ENCODE measurements at places on chromosomes 7 and 10.

- DNase-seq: no peak
Observed at GRCh38 chr7:148270576-148270975, 320.0 kb upstream of the C7orf33 start.

- DNase-seq: peak; percentile 52
Observed at GRCh38 chr10:132414402-132415016, 17.5 kb downstream of the PWWP2B start.

DNA sequence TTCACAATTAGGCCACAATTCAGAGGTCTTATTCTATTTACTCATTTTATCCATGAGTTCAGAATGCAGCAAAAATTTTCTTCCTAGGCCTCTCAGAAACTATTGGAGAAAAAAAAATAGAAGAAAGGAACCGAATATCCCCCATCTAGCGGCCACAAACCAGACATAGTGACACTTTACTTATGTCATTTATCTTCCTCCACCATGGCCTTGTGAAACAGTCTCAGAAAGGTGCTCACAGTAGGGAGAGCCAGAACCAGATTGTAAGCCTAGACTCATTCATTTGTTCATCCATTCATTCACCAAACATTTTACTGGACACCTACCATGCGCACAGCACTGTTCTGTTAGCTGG lies 16.0 kb downstream of the CREB3L2 start:
- no peak for DNase-seq

- no peak for DNase-seq
Observed at GRCh38 chr10:120646738-120647456, 189.9 kb downstream of the PLPP4 start.

DNA sequence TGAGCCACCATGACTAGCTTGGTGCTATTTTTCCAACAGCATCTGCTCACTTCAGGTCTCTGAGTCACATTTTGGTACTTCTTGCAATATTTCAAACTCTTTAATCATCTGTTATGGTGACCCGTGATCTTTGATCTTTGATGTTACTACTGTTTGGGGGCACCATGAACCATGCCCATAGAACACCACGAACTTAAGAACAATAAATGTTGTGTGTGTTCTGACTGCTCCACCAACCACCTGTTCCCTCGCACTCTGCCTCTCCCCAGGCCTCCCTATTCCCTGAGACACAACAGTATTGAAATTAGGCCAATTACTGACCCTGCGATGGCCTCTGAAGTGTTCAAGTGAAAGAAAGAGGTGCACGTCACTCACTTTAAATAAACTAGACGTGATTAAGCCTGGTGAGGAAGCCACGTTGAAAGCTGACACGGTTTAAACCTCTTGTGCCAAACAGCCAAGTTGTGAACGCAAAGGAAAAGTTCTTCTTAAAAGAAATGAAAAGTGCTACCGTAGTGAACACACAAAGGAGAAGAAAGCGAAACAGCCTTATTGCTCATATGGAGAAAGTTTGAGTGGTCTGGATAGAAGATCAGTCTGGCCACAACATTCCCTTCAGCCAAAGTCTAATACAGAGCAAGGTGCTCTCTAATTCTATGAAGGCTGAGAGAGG lies 27.2 kb upstream of the ATP6V0A4 start:
- DNase-seq: no peak

DNA sequence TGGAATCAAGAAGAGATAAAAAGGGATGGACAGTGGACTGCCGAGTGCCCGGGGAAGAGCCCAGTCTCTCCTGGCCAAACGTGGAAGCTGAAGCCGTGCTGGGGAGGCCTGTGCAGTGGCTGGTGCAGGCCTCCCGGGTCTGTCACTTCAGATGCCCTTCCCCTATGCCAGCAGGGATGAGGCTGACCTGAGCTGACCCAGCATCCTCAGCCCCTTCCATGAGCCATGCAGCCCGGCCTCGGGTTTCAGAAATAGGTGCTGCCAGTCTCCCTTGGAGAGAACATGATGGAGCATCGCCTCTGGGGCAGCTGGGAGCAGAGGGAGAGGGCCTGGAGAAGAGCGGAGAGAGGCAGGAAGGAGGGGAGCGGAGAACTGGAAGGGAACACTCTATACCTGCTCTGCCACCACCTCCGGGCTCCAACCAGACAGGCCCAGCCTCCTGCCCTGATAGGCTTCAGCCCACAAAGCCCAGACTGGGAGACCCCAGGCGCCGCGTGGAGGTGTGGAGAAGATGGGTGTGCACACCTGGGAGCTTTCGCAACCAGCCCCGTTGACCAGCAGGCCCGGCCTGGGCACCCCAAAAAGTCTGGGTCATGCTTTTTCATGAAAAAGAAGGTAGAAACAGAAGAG lies 68.6 kb upstream of the PPP2R2D start:
- DNase-seq: no peak

GRCh38 chr7:132742189-132742612 lies 165.9 kb upstream of the PLXNA4 start:
- no peak for DNase-seq

DNA sequence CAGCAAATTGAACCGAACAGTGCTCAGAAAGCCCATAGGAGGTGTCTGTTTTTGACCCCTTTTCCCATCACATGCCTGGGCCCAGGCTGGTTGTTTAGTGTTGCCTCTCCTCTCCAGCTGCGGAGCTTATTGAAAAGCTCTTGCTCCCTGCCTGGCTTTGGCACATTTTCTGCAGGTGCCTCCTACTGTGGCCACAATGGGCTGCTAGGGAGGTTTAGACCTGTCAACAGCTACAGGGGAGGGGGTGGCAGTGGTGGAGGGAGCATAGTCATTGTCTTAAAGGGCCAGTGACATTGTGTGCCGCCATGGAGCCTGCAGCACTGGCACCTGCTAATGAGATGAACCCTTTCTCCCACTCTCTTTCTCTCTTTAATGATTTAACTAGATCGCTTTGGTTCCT lies 13.2 kb upstream of the ENO4 start:
- DNase-seq: peak; percentile 85

- no peak for DNase-seq
Observed at GRCh38 chr7:141122736-141123135, 48.9 kb downstream of the TMEM178B start.
